NCI-H146 (cell line): ENCODE measurements at places on chromosomes 6 and 20.

GRCh38 chr6:53707108-53707897, 41.7 kb upstream of the KLHL31 start:
- DNase-seq: no peak

- DNase-seq: no peak
Observed at GRCh38 chr6:36662827-36663256, 15.7 kb upstream of the CDKN1A start.

DNA sequence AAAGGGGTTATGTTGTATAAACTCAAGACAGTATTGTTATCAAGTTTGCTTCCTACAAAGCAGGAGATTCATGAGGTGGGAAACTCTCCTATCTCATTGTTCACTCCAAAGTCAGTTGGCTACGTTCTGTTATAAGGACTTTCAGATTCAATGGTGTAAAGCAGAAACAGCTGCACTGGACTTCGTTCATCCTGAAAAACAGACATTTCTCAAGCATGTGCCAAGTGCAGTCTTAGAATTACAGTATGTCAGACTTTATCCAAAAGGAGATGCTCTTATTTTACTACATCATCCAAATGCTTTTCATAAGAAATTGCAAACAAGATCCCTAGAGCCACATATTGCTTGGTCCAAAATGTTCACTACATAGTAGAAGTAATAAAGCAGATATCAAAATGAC, 14.9 kb downstream of the COL21A1 start:
- no peak for DNase-seq

- DNase-seq: no peak
Observed at GRCh38 chr6:35312076-35312800, 14.6 kb downstream of the DEF6 start.

- DNase-seq: no peak
Observed at GRCh38 chr6:124989136-124989983, 27.1 kb downstream of the RNF217 start.

DNA sequence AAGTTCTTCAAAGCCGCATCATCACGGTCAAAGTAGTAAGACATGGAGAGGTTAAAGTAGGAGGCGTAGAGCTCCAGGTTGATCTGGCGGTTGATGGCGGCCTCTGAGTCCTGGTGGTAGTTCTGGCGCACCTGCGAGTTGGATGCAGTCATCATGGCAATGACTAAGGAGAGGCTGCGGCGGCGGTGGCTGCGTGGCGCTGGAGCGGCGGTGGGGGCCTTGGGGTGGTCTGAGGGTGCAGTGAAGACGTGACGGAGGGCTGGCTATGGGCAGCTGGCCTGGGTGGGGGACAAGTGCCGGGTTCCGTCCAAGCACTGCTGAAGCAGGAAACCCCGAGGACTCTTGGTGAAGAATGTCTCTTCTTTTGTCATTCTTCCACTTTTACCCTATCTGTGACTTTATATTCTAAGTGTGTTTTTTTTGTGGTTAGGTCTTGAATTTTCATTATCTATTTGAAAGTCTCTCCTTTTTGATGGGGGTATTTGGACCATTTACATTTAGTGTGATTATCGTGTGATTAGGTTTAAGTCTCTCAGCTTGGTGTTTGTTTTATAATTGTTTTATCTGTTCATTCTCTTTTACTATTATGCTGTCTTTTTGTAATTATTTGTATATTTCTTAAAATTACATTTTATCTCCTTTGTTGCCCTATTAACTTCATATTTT, 94.6 kb downstream of the TFAP2B start:
- no peak for DNase-seq

- DNase-seq: no peak
Observed at GRCh38 chr20:32570401-32571190, 14.5 kb downstream of the NOL4L start.

DNA sequence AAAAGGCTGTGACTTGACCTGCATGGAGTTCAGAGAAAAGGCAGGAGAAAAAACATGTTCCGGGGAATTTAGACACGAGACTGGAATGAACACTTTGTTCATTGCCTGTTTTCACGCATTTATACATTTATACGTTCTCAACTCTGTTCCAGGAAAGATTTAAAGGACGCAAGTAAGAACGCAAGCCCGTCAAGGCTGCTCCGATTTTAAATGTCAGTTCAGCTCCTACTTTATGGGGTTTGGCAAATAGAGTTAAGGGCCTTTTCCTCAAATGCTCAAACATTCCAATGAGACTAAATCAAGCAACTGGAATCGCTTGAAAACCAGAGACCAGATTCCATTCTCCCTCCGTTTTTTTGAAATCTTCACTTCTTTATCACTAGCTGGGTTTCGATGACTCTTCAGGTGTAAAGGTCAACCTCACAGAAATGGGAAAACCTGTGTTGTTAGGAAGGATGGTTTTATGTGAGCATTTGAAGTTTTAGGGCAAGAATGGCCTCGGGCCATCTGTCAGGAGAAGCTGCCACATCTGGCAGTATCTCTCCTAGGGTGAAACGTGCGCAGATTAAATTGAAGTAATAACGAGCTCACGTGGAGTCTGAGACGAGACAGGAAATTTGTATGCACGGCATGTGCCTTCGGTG, 24.9 kb downstream of the TTLL2 start:
- DNase-seq: no peak

DNA sequence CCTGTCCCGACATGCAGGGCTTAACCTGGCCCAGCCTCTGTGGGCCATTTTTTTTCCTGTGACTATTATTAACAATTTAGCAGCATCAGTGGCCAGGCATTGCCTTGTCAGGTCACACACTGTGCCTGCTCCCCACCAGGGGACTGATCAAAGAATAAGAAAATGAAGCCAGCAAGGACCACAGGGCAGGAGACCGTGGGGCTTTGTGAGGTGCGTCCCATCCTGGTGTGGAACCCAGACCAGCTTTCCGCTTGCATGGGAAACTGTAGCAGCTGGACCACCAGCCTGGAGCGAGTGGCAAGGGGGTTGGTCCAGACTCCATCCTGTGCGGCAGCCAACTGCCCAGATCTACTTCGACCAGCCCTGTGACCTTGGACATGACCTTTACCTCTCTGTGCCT, 218.3 kb downstream of the ANKRD60 start:
- DNase-seq: no peak

- DNase-seq: no peak
Observed at GRCh38 chr20:1357921-1358671, 29.2 kb upstream of the SDCBP2 start.

GRCh38 chr6:24357336-24358218, at the start of gene DCDC2:
DCDC2 (minus strand) TSS chr6:24358059; CDS start chr6:24357750, 309 bp downstream.
- no peak for DNase-seq

- DNase-seq: no peak
Observed at GRCh38 chr20:19993958-19994669, 23.0 kb upstream of the NAA20 start.

- DNase-seq: no peak
Observed at GRCh38 chr6:148441454-148441911, 98.8 kb downstream of the SASH1 start.

DNA sequence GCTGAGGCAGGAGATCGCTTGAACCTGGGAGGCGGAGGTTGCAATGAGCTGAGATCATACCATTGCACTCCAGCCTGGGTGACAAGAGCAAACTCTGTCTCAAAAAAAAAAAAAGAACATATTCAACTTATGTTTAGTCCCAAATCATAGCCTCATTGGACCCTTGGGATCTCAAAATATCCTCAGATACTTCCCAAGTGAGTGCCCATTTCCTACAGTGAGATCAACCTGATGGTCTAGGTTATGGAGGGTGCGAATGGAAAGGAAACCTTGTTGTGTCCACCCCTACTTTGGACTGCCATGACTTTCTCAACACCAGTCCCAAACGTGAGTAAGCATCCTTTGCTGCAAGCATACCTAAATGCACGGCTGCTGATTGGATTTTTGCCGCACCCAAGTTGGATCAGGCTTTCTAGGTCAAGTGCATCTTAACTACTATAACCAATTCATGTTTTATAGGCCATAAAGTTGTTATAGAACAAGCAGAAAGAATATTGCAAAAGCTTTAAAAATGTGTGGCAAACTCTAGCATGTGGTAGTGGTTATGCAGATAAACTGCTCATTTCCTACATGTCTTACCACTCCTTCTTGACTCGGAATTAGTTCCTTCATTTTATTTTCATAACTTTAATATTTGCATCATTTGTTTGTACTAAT, 131.2 kb downstream of the PLEKHG1 start:
- no peak for DNase-seq

- no peak for DNase-seq
Observed at GRCh38 chr6:41494212-41495110, 51.7 kb upstream of the FOXP4 start.

GRCh38 chr6:138600726-138601125, 101.4 kb upstream of the NHSL1 start:
- no peak for DNase-seq

DNA sequence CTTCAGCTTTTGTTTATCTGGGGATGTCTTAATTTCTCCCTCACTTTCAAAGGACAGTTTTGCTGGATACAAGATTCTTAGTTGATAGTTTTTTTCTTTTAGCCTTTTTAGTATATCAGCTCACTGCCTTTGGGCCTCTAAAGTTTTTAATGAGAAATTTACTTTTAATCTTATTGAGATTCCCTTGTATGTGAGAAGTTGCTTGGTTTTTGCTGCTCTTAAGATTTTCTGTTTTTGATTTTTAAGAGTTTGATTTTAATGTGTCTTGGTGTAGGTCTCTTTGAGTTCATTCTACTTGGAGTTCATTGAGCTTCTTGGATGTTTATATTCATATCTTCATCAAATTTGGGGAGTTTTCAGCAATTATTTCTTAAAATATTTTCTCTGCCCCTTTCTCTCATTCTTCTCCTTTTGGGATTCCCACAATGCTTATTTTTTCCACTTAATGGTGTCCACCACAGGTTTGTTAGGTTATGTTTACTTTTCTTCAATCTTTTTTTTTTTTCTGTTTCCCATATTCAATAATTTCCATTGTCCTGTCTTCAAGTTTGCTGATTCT, 19.6 kb upstream of the TGM6 start:
- DNase-seq: no peak

- DNase-seq: no peak
Observed at GRCh38 chr6:170074435-170074834, 216.4 kb downstream of the DLL1 start.
